Fibroblast of skin of back (primary cell): ENCODE measurements at places on chromosomes 2 and 18.

GRCh38 chr2:119023534-119023933, 81.5 kb downstream of the MARCO start:
- no peak for DNase-seq

DNA sequence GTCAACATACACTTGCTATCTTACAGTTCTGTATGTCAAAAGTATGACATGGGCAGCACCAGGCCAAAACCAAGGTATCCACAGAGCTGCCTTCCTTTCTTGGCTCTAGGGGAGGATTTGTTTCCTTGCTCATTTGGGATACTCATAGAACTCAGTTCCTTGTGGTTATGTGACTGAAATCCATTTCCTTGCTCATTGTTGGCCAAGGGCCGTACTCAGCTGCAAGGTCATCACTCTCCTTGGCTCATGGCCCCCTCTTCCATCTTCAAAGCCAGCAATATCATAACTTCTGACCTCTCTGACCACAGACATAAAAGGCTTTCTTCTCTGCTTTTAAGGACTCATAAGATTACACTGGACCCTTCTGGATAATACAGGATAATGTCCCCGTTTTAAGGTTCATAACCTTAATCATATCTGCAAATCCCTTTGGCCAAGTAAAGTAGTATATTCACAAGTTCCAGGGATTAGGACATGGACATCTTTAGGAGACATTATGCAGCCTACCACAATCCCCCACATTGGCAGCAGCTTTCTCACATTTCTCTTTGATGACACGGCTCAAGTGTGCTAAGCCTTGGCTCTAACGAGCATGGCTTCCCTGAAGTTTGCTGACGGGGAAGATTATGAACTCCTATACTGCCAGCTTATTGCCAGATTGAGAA, 20.9 kb downstream of the TMEM237 start:
- DNase-seq, result no peak

GRCh38 chr18:2908946-2909335, 62.1 kb downstream of the EMILIN2 start:
- DNase-seq, result peak; percentile 10

DNA sequence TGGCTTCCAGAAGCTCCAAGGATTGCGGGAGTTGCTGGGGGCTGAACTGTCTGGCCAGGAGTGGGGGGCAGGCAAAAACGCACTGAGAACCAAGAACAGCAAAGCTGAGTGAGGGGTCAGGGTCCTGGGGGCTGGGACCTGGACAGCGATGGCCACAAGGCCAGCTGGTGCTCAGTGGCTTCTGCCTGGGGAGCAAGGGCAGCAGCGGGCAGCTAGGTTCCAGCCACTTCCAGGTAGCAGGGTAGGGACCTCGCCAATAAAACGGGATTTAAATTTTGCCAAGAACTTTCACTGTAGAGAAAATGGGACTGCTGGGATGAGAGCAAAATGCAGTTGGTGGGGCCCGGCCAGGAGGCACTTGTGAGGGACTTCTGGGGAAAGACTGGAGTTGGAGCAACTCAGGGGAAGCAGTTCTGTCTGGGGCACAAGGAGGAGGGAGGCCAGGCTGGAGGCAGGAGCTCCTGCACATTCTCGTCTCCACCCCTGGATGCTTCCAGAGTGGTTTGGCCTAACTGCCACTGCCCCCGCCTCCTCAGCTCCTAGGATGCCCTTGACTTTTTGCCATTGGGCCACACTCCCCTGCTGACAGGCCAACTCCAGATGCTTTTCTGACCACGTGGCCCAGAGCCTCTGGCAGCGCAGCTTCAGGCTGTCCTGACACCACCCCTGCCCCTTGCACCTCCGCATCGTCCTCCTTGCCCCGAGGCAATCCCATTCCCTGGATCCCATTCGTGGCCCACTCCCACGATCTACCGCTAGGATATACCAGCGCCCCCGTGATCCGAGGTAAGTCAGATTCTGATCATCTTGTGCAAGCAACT, 5.5 kb upstream of the CCDC74A start:
- DNase-seq, result no peak
